Neural crest cell (in vitro differentiated cells): ENCODE measurements at places on chromosomes 6 and 20. TPM values are rescaled to one million over a fixed set of nuclear protein-coding genes. Genes with fewer than 3 reads are reported as not detected.

GRCh38 chr6:132461958-132462357 lies 51.0 kb downstream of the STX7 start:
- DNase-seq: no peak

GRCh38 chr6:73513496-73513854 lies 7.4 kb downstream of the EEF1A1 start:
- no peak for DNase-seq

- no peak for DNase-seq
Observed at GRCh38 chr6:36760685-36761435, 63.2 kb downstream of the RAB44 start.

DNA sequence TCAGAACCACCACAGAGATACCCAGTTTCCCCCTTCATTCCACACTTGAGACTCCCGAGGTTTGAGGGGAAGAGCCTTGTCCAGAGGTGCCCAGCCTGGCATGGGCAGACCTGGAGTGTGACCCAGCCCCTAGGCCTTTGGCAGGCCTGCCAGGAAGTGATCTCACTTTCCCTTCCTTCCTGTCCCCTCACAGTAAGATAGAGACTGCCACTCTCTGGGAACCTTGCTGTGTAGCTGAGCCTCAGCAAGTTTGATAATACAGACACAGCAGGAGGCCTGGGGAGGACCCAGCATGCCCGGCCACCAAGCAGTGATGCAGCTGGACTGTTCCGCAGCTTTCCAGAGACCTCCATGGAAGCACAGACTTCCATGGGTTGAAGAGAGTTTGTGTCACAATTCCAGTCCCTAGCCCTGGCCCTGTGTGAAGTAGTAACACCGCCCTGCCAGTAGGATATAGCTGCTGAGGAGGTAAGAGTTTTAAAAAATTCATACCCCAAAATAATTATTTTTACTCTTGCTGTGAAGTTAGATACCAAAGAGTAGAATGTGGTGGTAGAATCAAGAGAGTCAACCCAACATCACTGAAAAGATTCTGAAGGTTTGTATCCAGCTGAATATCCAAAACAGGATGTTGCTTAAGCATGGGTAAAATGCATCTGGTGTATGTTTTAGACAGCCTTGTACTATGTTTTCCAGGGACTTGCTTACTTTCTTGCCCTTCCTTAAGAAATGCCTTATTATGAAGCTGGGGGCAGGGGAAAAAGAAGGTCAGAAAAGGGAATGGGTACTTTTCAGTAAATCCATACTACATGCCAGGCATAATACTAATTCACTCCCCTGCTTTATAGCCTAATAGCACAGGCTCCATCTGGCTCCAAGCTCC lies 16.3 kb downstream of the PKIG start:
- no peak for DNase-seq

DNA sequence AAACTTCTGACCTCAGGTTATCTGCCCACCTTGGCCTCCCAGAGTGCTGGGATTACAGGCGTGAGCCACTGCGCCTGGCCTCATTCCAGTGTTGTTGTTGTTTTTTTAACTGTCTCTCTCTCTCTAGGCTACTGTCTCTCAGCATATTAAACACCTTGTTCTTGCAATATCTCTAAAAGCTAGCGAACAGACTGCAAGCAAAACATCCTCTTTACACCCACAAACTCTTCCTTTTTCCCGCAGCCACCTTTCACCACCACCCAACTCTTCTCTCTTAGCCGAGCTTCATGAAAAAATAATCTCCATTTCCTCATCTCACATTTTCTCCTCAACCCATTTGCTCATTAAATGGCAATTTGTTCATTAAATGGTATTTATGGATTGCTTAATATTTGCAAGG lies 45.5 kb downstream of the SGK1 start:
- DNase-seq: no peak

PRSS16 gene
- 0.57 and 0.63 TPM in 2 replicates for total RNA-seq
